ENCODE measurements at places on chromosomes 6 and 20. TPM values are rescaled to one million over a fixed set of nuclear protein-coding genes. Genes with fewer than 3 reads are reported as not detected.

The AGPAT4 gene
- 2.6 TPM for total RNA-seq

GRCh38 chr6:20487669-20488375, 46.4 kb upstream of the CDKAL1 start:
- DNase-seq = no peak

GRCh38 chr6:55443238-55444134, 116.2 kb downstream of the GFRAL start:
- DNase-seq = no peak

GRCh38 chr6:26223228-26223627, 136.0 kb downstream of the HFE start:
- DNase-seq = no peak

DNA sequence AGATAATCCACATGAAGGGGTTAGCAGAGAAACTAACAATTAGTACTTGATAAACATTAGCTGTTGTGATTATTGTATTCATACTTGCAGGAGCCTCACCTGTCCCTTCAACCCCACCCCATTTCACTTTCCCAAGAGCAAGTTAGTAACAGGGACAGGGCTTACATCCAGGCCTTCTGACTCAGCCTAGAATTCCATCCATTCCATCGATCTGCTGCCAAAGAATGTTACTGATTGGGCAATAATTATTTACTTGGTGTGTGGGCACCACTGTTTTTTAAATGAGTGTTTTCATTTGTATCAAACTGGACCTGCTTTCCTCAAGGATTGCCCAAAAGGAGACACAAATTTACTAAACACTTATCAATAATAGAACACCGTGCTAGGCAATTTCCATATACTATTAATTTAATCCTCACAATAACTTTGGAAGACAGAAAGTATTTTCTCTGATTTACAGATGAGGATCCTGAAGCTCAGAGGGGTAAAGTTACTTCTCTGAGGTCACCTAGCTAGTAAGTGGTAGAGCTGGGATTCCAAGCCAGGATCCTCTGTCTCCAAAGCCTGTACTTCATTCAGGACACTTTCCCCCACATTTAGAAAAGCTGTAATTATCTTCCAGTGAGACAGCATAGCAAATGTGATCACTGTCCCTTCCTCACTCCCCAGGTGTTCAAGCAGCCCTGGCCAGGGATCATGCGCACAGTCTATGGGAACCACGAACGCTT, 32.8 kb downstream of the GSS start:
- DNase-seq = peak; percentile 63

All from right atrium auricular region (tissue), 2 donors.